ENCODE measurements at places on chromosomes 13 and 19.

DNA sequence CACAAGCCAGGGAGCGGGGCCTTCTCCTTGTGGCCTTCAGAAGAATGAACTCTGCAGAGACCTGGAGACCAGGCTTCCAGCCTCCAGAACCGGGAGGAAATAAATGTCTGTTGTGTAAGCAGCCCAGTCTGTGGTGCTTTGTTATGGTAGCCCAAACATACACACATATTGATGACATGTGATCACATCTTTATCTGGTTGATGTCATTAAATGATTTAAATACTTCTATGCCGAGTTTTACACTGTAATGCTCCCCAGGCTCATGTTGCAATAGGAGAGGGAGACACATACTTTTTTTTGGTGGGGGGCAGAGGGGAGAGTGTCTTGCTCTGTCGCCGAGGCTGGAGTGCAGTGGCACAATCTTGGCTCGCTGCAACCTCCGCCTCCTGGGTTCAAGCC, 188.0 kb upstream of the IRS2 start:
- no peak for DNase-seq

- no peak for DNase-seq
Observed at GRCh38 chr19:53057904-53058580, 13.5 kb downstream of the ERVV-2 start.

- no peak for DNase-seq
Observed at GRCh38 chr13:80399340-80400163, 58.6 kb upstream of the SPRY2 start.

DNA sequence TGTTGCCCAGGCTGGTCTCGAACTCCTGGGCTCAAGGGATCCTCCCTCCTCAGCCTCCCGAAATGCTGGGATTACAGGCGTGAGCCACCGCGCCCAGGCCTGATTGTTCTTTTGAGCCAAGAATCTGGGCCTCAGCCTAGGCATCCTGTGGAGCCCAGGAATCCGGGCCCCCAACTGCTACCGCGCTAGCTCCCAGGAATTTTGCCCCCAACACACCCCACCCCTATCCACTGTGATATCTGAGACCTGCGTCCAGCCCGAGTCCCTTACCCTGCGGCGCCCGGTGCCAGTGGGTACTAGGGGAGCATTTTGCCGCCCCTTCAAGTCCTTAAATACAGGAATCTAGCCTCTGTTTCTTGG, 838 bp upstream of the MYADM start:
- no peak for DNase-seq

- peak; percentile 78 for DNase-seq
Observed at GRCh38 chr19:50330365-50331078, 1.3 kb upstream of the KCNC3 start.

GRCh38 chr13:29754473-29754806, 96.0 kb downstream of the UBL3 start:
- DNase-seq: peak; percentile 28

- DNase-seq: no peak
Observed at GRCh38 chr13:76812206-76812897, 73.9 kb downstream of the KCTD12 start.

DNA sequence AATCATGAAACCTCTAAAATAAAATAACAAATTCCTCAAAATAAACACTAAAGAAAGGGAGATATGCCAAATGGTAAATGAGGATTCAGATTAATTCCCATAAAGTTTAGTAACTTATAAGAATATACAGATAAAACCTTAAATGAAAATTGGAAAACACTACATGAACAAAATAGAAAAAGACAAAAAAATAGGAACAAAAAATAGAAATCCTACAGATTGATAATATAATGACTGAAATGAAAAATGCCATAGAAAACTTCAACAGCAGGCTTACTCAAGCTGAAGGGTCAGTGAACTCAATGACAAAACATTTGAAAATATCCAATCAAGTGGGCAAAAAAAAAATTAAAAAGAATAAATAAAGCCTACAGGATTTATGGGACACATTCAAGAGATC, 1784.8 kb downstream of the PCDH9 start:
- no peak for DNase-seq

DNA sequence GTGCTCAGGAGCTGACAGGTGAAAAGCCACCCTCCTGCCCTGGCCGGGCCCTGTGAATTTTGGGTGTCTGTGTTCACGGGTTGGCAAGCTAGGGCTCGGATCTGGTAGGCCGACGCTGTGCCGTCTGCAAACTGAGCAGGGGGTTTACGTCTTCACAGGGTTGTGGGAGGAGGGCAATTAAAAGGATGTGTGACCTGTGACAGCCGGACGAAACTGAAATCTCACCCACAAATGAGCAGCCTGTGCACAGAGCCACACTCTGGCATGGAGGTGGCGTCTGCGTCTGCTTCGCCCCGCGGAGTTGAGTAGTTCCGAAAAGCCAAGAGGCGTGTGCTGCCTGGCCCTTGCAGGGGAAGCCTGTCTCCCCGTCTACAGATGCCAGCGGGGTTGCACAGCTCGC, 117.3 kb downstream of the KDM4B start:
- no peak for DNase-seq

DNA sequence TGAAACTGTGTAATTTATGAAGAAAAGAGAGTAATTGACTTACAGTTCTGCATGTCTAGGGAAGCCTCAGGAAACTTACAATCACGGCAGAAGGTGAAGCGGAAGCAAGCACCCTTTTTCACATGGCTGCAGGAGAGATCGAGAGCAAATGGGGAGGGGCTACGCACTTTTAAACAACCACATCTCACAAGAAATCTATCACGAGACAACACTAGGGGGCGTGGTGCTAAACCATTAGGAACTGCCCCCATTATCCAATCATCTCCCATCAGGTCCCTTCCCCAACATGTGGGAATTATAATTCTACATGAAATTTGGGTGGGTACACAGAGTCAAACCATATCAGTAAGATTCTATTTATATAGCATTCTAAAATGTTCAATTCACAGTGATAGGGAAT, 114.8 kb upstream of the TRPC4 start:
- DNase-seq: no peak

- no peak for DNase-seq
Observed at GRCh38 chr13:110653851-110654250, 38.5 kb downstream of the NAXD start.

- no peak for DNase-seq
Observed at GRCh38 chr19:2500156-2500555, 24.2 kb downstream of the GADD45B start.

- DNase-seq: no peak
Observed at GRCh38 chr19:18421371-18421959, 2.3 kb downstream of the SSBP4 start.

DNA sequence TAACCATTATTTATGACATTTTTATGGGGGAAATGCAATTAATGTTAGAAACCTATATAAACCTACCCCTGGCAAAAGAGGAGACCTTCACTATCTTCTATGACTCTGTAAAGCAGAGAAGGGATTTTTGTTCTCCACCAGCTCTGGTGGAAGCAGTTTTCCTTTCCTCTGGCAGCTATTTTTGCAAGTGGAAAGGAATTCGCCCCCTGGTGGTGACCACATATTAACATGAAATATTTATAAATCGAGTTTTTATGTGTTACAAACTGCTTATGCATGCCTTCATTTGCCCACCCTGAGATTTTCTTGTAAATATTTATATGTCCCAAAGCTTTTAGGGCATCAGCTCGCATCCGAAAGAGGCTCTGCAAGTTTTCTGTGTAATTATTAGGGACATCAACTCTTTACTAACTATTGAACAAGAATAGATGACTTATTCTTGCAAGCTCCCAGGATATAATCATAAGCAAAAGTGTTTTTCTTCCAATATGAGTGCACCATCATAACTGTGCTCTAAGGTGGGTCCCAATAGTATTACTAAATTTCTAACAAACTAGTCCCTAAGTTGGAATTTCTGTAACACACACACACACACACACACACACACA, 62.4 kb downstream of the SERTM1 start:
- DNase-seq: peak; percentile 20

- DNase-seq: no peak
Observed at GRCh38 chr13:113919761-113920559, 53.9 kb downstream of the C13orf46 start.

DNA sequence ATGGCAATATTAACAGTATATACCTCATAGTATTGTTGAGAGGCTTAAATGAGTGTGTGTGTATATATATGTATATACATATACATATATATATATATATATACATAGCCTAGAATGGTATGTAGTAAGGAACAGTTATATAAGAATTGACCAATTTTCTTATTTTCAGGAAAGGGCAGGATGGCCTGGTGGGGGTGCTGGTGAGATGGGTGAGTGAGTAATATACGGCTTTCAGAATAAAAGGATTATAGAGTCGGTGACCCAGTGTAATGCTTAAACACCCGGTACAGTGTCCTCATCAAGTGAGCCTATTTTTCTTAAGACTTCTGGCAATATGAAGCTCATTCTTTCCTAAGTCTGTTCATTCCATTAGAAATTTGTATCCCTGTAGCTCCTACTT, 11.7 kb upstream of the FAM216B start:
- DNase-seq: no peak

- no peak for DNase-seq
Observed at GRCh38 chr13:26909477-26909876, 148.9 kb upstream of the GPR12 start.

DNA sequence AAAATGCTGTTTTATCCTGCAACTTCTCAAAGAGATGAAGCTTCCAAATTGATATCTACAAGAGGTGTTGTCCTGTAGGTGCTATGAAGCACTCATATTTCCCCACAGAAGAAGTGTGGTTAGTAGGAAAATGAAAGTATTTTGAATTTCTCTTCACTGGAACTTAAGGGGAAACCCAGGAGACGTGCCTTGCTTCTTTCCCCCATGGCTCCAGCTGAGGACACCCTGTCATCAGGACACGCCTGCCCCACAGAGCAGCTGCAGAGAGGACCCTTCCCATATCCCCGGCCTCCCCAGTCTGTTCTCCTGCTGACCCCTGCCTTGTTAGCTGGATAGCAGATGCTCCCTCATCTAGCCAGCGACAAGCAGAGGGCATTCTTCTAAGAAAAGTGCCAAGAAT, 371.3 kb downstream of the COG6 start:
- peak; percentile 56 for DNase-seq

GRCh38 chr13:113917096-113917495, 53.2 kb upstream of the GAS6 start:
- no peak for DNase-seq

- DNase-seq: no peak
Observed at GRCh38 chr13:20128459-20128931, 32.4 kb downstream of the GJA3 start.

DNA sequence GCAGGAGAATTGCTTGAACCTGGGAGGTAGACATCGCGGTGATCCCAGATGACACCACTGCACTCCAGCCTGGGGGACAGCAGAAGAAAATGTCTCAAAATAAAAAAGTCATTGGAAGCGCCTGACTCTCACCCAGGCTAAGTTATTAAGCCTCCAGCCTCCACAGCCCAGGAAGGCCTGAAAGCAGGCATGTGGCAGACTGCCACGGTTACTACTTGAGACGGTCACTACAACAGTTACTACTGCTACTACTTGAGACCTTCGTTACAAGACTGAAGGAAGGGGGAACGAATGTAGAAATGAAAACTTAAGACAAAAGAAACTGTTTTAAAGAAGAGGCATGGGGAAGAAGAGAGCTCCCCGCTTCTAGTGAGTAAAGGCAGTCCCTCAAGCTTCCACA, 9.6 kb downstream of the PRR22 start:
- no peak for DNase-seq

- DNase-seq: no peak
Observed at GRCh38 chr13:59094181-59094580, 1069.5 kb downstream of the DIAPH3 start.

- DNase-seq: no peak
Observed at GRCh38 chr19:7645656-7646425, 8.9 kb downstream of the STXBP2 start.

DNA sequence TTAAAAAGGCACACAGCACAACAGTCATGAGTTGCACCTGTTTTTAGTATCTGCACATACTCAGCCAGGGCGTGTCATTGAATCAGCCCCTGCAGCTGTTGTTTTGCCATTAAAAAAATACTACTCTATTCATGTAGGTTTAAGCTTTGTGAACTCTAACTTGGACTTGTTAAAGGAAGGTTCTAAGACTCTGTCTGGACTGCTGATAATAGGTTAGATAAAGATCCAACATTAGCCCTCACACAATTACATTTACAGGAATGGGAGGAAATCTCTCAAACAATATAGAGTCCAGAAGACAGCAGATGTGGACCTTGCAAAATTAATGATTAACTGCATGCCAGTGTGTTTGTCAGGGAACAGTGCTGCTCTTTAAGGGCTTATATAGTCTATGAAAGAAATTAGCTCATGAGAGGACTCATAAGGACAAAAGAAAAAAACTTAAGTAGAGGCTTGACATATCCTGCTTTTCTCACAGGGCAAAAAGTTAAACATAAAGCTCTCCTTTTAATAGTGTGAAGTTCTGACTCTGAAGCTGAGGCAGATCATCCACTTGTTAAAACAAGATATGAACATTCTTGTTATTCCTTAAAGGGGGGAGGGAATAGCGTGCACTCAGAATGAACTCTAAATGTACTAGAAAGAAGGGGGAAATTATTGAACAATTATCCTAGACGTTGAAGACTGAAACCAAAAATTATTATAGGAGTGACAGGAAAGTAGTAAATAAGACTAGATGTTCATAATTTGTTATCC, 243.6 kb downstream of the NDFIP2 start:
- DNase-seq: no peak

DNA sequence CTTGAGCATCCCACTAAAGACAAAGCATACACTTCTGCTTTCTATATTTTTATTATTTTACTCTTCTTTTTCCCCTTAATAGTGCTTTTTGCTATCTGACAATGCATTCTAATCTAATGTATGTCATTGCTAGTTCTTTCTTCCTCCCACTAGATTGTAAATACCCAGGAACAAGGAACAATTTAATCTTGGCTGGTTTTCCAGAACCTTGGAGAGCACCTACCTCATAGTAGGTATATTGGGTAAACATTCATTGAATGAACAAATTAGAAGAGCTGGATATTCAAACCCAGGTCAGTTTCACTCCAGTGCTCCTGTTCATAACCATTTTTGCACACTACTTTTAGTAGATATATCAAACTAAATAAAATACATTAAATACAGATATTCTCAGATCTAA, 1617.6 kb upstream of the SLC10A2 start:
- no peak for DNase-seq

All from activated naive CD4-positive, alpha-beta T cell treated with Interleukin-2 at 50 U/mL for 16 hours (primary cell).